ENCODE measurements at places on chromosomes 5 and 9. TPM values are rescaled to one million over a fixed set of nuclear protein-coding genes. Genes with fewer than 3 reads are reported as not detected.
A peak's percentile ranks its signal among the peaks of the same experiment; 100 is the strongest.

GRCh38 chr9:38128752-38129270, 59.8 kb upstream of the SHB start:
- DNase-seq = no peak

- DNase-seq = no peak
Measured at GRCh38 chr5:2293906-2294305, 411.2 kb upstream of the IRX4 start.

DNA sequence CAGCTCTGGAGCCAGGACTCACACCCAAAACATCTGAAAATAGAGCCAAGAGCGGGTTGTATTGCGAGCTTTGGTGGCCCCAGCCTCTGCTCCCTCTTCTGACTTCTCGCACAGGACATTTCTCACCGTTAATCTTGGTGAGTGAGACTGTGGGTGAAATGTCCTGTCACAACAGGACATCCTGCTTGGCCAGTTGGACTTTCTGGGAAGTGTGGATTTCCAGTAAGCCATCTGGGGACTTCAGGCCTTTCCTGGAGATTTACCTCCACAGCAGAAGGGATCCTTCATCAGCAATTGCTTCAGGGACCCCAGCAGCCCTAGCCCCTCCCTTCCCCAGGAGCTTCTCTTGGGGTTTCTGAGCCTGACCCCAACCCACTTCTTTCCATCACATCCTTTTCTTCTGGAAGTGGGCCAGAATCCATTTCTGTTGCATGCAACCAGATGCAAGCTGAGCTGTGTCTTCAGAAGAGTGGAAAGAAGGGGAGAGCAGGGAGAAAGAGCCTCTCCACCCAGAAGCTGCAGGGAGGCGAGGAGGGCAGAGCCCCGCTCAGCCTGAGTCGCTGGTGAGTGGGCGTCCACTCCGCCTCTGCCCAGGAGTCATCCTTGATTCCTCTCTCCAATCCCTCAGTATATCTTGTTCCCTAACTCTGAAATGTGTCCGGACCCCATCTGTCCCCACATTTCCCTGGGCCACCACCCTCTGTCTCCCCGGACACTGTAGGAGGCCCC, 50.3 kb upstream of the GADD45G start:
- DNase-seq = no peak

GRCh38 chr9:129319938-129320481, 141.9 kb upstream of the IER5L start:
- DNase-seq = no peak

- DNase-seq = no peak
Measured at GRCh38 chr5:170552621-170553115, 48.8 kb downstream of the KCNIP1 start.

DNA sequence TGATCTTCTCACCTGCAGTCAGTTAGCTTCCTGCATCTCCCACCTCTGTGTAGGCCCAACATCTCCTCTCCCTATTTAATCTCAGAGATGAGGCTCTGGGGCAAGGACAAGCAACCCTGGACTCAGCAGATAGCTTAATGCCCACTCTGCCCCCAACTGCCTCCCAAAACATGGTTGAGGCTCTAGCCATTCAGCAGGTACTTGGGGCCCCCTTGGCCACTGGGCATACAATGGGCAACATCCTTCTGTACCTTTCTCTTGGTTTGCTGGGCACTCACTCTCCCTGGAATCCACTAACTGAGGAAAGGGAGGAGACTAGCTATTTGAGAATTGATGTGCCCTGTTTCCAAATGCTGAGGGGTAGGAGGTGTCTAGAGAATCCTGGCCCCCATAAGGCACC, 9.4 kb downstream of the IGIP start:
- DNase-seq = no peak

- DNase-seq = no peak
Measured at GRCh38 chr9:120730654-120731514, 16.6 kb upstream of the MEGF9 start.

DNA sequence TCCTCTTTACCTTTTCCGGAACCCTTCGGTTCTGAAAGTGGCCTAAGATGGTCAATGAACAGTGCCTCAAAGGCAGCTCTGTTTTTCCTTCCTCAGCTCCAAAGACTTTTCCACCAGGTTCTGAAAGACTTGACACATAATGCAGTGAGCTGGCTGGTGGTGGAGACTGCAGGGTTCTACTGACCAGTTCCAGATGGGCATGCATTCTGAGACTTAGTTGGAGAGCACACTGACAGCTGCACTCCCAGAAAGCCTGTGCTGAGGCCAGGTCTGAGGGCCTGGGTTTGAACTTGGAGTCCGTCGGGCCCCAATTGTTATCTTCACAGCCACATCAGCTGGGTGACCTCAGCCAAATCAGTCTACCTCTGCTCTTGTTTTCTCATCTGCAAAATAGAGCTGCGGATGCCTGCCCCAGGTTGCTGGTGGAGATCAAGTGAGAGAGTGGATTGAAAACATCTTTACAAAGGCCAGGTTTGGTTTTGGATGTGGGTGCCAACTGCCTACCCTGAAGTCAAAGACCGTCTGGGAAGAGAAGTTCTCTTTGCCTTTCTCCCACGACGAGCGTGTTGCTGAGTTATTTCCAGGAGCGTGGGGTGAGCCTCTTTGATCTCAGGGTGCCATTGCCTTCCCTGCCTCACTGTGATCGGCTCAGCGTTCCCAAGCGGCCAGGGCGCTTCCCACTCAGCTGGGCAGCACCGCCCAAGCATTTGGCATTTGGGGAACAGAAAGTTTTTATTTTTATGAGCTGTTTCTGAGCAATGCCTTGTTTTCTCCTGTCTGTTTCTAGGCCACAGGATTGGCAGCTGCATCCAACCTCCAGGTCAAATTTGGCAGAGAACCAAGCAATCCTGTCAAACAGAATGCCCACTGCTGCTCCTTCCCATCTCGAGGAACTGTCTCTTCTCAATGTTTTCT, 54.9 kb downstream of the RAD23B start:
- DNase-seq = no peak

DNA sequence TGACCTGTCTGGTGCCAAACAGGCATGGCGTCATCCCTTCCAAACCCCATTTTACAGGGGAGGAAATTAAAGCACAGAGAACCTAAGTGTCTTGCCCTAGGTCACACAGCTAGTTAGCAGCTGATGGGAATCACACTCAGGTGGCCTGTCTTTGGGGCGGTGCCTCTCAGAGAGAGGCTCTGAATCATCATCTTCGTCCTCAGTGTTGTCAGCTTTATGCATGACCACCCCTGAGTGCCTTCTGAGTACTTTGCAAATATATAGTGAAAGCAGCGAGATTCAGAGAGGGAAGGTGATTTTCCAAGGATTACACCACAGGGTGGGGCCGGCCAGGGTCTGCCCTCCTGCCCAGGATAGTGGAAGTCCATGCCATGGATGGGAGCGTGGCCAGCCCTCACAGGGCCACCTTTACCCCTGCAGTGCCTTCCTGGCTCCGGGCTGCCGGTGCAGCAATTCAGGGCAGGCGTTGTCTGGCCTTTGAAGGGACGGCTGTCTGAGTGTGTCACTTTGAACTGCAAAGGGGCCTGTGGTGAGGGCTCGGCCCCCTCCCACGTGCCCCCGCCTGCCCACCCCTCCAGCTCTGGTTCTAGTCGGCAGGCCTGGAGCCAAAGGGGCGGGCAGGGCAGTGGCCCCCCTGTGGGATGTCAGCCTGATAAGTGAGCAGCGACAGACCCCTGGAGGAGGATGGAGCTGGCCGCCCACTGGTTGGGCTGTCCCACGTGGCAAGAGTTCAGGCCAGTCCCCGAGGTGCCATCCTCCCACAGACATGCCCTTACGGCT, 16.9 kb downstream of the LMX1B start:
- DNase-seq = no peak

DNA sequence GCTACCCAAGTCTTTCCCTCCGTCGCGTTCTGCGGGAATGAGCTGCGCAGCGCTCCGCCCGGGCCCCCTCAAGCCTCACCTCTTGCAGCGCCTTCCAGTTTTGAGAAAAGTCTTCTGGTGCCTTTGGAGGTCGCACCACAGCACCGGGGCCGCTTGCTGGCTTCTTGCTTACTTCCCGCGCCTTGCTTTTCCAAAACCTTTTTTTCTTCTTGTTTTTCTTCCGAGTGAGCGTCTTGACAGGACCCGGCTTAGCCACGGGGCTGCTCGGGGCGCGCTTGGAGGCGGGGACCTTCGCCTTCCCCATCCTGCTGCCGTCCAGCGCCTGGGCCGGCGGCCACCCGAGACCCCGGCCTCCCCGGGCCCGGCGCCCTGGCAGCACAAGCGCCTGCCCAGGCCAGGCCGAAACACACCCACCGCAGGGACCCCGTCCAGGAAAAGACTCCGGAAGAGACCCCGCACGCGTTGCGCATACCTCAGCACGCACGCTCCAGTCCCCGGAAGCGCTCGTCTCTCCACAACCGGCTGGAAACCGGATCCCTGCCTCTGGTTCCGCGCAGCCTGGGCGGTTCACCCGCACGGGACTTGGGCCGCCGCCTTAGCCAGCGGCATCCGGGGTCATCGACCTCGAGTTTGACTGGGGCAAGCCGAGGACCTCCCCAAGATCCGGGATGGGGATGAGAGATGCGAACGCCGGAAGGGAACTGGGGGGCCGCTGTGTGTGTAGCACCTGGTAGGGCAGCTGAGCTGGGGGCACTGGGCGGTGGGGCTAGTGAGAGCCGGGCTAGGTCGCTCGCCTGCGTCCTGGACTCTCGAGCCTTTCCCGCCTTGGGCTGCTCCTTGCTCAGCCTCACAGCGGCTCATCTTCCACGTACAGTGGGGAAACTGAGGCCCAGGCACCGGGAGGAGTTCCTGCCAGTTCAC, at the start of gene REXO4:
Gene REXO4 (minus strand): TSS at position 470 of the 921 bp plus-strand sequence. CDS start 166 bp downstream, at position 304.
- peak; percentile 89 for DNase-seq

GRCh38 chr5:174825587-174825986, 101.2 kb downstream of the MSX2 start:
- no peak for DNase-seq

DNA sequence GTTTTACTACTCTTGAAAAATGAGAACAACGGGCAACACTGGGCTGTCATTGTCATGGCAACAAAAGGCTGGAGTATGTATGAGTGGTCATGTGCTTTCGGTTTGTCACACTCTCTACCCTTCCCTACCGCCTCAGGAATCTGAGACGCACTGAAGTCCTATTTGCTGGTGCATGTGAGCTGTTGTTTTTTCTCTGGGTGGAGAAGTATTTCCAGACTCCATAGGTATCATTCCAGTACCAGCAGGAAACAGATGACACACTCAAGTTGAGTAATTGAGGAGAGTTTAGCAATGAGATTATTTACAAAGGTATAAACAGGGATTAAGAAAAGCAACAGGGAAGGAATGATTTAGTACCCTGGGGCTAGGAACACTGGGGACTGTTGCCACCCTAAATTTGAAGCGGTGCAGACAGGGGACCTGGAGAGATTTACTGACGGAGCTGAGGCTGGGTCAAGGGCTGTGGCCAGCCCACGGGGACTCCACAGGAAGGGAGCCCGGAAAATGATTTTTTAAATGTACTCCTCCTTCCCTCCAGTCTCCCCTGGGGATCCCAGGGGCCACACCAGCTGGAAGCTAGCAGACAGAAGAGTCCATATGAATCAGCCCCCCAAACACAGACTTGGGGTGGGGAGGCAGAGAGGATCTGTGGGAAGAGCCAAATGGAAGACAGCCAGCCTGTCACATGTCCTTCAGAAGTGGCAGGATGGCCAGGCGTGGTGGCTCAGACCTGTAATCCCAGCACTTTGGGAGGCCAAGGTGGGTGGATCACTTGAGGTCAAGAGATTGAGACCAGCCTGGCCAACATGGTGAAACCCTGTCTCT, 13.2 kb upstream of the ZBTB43 start:
- no peak for DNase-seq

- no peak for DNase-seq
Measured at GRCh38 chr5:92081958-92082712, 699.0 kb upstream of the ARRDC3 start.

DNA sequence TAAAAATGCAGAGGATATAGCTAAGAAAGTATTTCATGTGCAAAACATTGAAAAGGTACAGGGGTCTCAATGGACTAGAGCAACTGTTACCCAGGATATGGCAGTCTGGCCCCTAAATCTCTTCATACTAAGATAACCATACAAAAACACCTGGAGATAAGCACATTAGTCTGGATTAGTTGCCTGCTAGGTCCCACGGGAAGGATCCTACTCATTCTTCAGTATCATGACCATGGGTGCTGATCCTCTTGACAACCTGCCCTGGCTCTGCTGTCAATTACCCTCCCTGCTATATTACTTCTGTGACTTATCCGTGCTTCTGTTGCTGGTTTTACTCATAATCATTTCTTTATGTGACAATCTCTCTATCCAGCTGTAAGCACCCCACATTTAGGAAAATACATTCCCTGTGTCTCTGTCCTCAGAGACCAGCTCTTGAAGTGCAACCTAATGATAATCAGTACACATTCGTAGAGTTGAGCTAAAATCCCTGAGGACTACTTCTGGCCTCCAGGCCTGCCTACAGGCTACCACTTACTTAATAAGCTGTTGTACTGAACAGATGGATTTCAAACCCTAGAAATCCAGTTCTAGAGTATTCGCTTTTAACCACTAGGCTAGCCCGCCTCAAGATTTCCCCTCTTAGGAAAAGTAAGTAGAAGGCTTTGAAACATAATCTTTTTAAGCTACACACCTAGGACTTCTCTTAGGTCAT, 190.5 kb upstream of the OR13F1 start:
- DNase-seq = no peak

GRCh38 chr9:32291370-32291769, 93.1 kb upstream of the ACO1 start:
- DNase-seq = no peak

DNA sequence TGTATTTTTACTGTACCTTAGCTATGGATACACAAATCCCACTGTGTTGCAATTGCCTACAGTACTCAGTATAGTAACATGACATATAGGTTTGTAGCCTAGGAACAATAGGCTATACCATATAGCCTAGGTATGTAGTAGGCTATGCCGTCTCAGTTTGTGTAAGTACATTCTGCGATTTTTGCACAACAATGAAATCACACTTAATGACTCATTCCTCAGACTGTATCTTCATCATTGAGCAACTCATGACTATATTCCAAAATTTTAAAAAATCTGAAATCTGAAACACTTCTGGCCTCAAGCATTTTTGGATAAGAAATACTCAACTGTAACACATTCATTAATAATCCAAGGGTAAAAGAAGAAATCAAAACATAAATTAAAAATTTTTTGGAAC, 666.8 kb upstream of the GRAMD2B start:
- DNase-seq = no peak

The GAS1 gene
- total RNA-seq = 0.07 TPM

The ASTN2 gene
- 5.6 TPM for total RNA-seq

The SLC4A9 gene
- 0.56 TPM for total RNA-seq

The CLTB gene
- 38.1 TPM for total RNA-seq

The SWI5 gene
- 20.1 TPM for total RNA-seq

The PLEKHG4B gene
- total RNA-seq = not detected

The FOXD4L5 gene
- 0.26 TPM for total RNA-seq
